ENCODE measurements at places on chromosomes 1 and 21. TPM values are rescaled to one million over a fixed set of nuclear protein-coding genes. Genes with fewer than 3 reads are reported as not detected.

GRCh38 chr1:243597383-243597782 is 252.7 kb downstream of the AKT3 start:
- H3K4me1 ChIP-seq = peaks cover 25% of the 10 kb centered on the region
- H3K27ac ChIP-seq = peak overlapping the region; percentile 31
- H3K27me3 ChIP-seq = no peaks in the 10 kb centered on the region
- no peak overlapping the region for H3K4me3 ChIP-seq
- DNase-seq = no peak

DNA sequence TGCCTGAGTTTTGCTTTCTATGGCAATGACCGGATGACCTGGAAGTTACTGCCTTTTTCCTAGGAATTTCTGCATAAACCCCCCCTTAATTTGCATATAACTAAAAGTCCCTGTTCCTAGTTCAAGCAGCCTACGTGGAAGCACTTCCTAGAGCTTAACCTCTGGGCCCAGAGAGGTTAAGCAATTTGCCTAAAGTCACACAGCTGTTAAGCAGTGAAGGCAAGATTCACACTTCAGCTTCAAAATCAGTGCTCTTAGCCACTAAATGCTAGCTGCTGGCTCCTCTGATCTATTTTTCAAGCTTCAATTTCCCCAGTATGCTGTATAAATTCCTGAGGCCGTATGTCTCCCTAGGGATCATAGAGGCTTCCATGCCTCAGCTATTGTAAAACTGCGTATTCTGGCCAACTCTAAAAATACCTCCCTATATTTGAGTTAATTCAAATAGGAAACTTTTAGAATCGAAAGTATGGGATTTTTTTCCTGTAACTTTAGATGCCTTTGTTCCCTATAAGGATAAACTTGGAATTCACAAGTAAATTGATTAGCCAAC is 53.1 kb upstream of the CD5L start:
- H3K27me3 ChIP-seq = peaks cover 1% of the 10 kb centered on the region
- H3K4me1 ChIP-seq = no peaks in the 10 kb centered on the region
- H3K27ac ChIP-seq = no peak overlapping the region
- no peak for DNase-seq

DNA sequence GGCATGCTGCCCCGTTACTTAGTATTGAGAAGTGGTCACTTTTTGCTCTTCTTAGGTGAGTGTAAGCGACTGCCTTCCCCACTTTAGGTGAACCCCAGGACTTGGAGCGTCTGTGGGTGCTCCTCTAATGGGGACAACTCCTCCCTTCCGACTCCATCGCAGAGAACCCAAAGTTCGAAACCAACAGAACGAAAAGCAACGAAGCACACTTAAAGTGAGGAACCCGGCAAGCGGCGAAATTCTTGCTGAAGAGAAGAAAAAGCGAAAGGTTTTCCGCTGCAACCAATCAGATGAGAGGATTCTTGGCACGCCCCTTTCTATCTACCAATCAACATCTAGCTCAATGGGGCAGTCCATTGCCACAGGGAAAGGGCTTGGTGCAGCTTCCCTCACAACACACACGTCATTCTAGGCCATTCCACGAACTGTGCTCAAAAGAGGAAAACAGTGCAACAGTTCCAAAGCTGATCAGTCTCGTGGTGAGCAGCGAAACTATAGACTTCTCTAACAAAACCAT is 709 bp upstream of the SUCO start:
- peak overlapping the region; percentile 99 for H3K27ac ChIP-seq
- peaks cover 1% of the 10 kb centered on the region for H3K36me3 ChIP-seq
- peak overlapping the region; percentile 97 for H3K4me3 ChIP-seq

DNA sequence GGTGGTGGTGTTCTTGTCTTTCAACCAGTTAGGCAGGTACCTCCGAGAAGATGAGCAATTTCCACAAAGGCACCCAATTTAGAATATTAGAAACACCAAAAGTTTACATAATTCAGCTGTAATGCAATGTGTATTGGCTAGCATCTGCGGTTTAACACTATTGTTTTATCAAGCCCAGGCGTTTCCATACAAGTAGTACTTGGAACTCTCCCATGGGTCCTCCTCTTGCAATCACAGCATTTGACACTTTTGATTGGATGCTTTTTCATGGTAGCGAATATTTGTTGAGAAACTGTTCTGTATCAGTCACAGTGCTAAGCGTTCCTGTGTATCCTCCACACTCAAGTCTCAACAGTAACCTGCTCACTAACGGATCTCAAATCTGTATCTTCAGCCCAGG is 20.1 kb upstream of the MAP1LC3C start:
- H3K4me1 ChIP-seq = no peaks in the 10 kb centered on the region
- no peaks in the 10 kb centered on the region for H3K36me3 ChIP-seq
- no peak overlapping the region for H3K27ac ChIP-seq
- H3K4me3 ChIP-seq = no peak overlapping the region

DNA sequence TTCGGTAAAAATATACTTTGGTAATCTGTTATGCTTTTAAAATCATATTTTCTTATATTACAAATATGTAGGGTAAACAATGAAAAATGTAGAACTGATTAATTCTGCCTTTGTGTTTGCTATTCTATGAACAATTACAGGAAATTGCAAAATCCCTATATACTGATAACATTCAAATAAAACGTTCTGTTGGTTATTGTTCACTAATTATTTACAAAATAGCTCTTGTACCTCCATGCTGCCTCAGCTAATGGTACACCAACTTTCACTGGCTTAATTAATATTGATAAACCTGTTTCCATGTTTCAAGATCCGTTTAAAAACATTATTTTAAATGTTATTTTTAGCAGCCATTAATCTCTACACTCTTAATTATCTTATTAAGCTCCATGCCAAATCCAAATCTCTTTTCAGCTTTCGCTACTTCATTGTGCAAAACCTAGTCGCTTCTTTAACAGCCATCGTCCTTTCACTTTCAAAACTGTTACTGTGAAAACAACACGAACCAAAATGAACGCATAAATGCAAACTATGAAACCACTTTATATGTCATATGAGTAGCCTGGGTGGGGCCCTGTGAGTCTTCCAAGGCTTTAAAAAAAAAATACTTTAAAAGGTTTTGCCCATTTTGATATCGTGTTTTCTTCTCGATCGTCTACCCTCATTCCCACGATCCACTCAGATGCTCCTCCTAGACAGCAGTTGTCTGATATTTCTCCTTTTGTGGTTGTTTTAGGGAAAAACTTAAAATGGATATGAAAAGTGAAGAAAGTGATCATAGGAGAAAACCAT is 807.1 kb downstream of the USP25 start:
- H3K27ac ChIP-seq = no peak overlapping the region
- no peaks in the 10 kb centered on the region for H3K36me3 ChIP-seq
- no peak overlapping the region for H3K4me3 ChIP-seq
- H3K27me3 ChIP-seq = no peaks in the 10 kb centered on the region
- DNase-seq = no peak

- DNase-seq = no peak
- H3K27me3 ChIP-seq = no peaks in the 10 kb centered on the region
- H3K4me3 ChIP-seq = no peak overlapping the region
- H3K36me3 ChIP-seq = no peaks in the 10 kb centered on the region
Observed at GRCh38 chr1:69814926-69815325, 247.2 kb downstream of the LRRC7 start.

- H3K4me1 ChIP-seq = no peaks in the 10 kb centered on the region
- H3K4me3 ChIP-seq = no peak overlapping the region
- no peak overlapping the region for H3K27ac ChIP-seq
- no peak for DNase-seq
Observed at GRCh38 chr21:24759348-24760075, 847.8 kb downstream of the MRPL39 start.

- no peaks in the 10 kb centered on the region for H3K27me3 ChIP-seq
- DNase-seq = no peak
- H3K4me1 ChIP-seq = no peaks in the 10 kb centered on the region
- H3K36me3 ChIP-seq = no peaks in the 10 kb centered on the region
- no peak overlapping the region for H3K4me3 ChIP-seq
Observed at GRCh38 chr21:17002594-17003257, 510.1 kb upstream of the CXADR start.

GRCh38 chr21:41659791-41660560 is 106.9 kb downstream of the RIPK4 start:
- no peaks in the 10 kb centered on the region for H3K36me3 ChIP-seq
- peaks cover 10% of the 10 kb centered on the region for H3K27me3 ChIP-seq
- no peaks in the 10 kb centered on the region for H3K4me1 ChIP-seq
- H3K27ac ChIP-seq = no peak overlapping the region
- DNase-seq = no peak

DNA sequence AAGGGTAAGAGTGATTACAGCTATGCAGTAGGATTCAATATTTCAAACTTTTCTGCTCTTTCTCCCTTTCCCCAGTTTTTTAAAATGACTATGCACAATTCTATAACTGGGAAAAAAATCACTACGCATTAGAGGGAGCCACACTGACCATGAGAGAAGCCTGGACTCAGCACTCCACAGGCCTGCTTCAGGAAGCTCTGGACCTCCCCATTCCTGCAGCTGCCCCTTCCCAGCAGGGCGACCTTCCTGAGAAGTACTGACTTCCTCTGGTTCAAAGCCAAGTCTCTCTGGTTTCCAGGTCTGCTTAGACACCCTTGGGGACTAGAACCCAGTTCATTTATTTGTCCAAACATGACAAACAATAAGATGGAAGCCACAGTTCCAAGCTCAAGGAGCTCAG is 42.0 kb upstream of the CLSTN1 start:
- no peak overlapping the region for H3K27ac ChIP-seq
- H3K36me3 ChIP-seq = no peaks in the 10 kb centered on the region
- H3K27me3 ChIP-seq = no peaks in the 10 kb centered on the region
- no peak overlapping the region for H3K4me3 ChIP-seq

DNA sequence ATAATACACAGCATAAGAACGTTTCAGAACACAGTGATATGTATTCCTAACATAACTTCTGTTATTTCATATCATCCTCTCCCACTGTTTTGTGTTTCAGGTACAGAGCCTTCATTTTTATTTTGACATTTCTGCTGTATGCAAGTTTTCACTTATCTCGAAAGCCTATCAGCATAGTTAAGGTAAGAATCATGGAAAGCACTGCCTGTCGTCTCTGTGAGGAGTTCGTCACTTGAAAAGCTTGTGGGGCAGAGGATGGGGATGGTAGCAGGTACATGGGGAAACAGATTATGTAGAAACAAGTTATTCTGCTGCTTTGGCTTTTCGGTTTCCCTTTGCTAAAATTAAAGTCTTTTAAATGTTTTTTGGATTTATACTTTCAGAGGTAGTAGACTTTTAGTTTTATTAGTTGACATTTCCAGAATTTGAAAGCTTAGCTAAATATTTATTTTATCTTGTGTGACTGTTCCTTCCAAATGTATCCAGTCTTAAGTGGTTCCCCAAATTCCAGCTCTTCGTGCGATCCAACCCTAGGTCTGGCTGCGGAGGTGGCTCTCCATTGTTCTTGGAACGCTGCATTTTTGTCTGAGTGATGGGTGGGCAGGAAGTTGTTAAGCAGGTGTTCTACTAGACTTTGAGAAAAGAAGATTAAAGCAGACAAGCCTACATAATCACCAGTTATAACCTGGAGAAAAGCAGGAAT is 12.2 kb downstream of the SLC37A1 start:
- no peak for DNase-seq
- H3K27ac ChIP-seq = peak overlapping the region; percentile 56
- peaks cover 39% of the 10 kb centered on the region for H3K4me1 ChIP-seq
- H3K4me3 ChIP-seq = no peak overlapping the region
- peaks cover 23% of the 10 kb centered on the region for H3K36me3 ChIP-seq
- H3K27me3 ChIP-seq = no peaks in the 10 kb centered on the region

DNA sequence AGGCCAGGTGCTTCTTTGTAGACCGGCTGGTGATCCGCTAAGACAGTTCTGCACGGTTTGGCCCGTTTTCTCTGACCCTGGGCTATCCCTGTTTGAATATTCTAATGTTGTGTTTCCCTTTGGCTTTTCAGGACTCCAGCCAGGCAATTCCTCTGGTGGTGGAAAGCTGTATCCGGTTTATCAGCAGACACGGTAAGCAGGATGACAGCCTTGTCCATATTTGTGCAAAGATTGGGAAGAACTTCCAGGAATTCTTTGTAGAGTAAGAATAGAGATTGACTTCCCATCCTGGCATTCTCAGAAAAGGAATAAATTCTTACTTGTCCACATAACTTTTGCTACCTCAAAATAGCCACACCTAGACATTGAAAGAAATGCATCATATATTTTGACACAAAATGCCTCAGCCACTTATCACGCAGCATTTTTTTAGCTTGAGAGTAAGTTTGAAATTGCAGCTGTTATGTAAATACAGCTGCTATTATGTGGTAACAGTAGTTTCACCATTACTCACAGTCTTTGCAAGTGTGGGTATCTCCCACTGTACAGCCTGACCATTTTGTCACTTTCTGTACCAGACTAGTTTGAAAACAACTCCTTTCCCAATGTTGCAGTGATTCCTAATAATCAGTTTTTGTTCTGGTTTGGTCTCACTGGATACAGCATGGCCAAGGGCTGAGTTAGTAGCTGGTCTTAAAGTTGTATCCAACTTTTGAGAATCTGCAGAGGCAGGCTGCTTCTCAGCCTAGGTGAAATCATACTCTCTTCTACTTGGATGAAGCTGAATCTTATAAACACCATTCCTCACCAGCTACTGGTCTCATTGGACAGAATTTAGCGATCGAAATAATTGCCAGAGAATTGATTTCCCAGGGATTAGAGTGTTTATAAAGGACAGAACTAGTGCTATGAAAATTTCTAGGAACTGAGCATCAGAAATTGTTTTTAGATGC is 40.0 kb upstream of the IKBKE start:
- peaks cover 34% of the 10 kb centered on the region for H3K36me3 ChIP-seq
- DNase-seq = no peak
- H3K4me1 ChIP-seq = peaks cover 11% of the 10 kb centered on the region
- H3K27me3 ChIP-seq = no peaks in the 10 kb centered on the region

GRCh38 chr21:40162075-40162474 is 294.8 kb downstream of the PCP4 start:
- H3K4me1 ChIP-seq = no peaks in the 10 kb centered on the region
- DNase-seq = no peak
- no peaks in the 10 kb centered on the region for H3K27me3 ChIP-seq
- no peak overlapping the region for H3K27ac ChIP-seq

- no peaks in the 10 kb centered on the region for H3K4me1 ChIP-seq
- no peak for DNase-seq
- H3K36me3 ChIP-seq = no peaks in the 10 kb centered on the region
Observed at GRCh38 chr1:175090780-175091179, 23.1 kb downstream of the TNN start.

- no peak overlapping the region for H3K4me3 ChIP-seq
- DNase-seq = no peak
- H3K27me3 ChIP-seq = no peaks in the 10 kb centered on the region
- H3K27ac ChIP-seq = no peak overlapping the region
Observed at GRCh38 chr1:106889059-106889458, 167.4 kb upstream of the PRMT6 start.

Gene SLAMF9
- total RNA-seq = not detected

Gene LCE1D
- not detected for total RNA-seq

Gene SYT6
- not detected for total RNA-seq

Gene NFASC
- total RNA-seq = 0.14 TPM

Gene IGFN1
- total RNA-seq = not detected

Gene HSD3B1
- total RNA-seq = not detected

Gene NLRP3
- total RNA-seq = 7.0 TPM

Gene IVL
- total RNA-seq = not detected

Gene OPRD1
- total RNA-seq = not detected

Gene TRIM67
- not detected for total RNA-seq

Measured in activated naive CD8-positive, alpha-beta T cell treated with anti-CD3 and anti-CD28 coated beads, Interleukin-2, amount 10 ng/mL, durations not matched to agents 7 days and 5 days (primary cell).